ENCODE measurements at places on chromosomes 4 and X.

GRCh38 chrX:121308276-121308805 is 260.9 kb downstream of the GLUD2 start:
- DNase-seq: peak; percentile 0

- DNase-seq: no peak
Measured at GRCh38 chrX:2781226-2781571, 29.4 kb downstream of the XG start.

DNA sequence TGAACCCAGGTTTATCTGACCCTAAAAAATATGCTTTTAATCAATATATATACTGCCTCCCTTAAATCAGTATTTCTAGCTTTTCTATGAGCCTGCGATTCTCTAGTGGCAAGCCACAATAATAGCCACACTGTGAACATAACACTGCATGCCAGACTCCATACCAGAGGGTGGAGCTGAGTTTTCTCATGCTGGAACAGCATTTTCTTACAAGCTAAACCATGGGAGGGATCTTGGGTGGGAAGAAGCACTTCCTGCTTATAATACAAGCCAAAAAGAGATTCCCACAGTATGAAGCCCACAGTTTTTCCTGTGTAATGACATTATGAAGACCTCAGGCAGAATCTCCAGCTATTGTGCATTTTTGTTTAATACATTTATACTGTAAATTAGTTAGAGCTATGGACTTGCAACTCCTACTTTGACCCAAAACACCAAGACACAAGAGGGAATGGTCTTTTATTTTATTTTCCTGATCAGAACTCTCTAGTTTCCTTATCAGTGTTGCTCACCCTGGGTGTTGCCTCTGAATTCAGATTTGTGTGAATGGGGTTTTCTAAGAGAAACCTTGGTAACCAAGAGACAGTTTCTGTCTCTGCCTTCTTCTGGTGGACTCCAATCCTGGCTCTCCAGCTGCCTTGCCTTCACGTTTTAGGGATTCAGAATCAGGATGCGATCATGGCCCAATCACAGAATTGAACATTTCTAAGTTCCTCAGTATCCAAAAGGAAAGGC is 74.5 kb upstream of the EOLA2 start:
- DNase-seq: no peak

DNA sequence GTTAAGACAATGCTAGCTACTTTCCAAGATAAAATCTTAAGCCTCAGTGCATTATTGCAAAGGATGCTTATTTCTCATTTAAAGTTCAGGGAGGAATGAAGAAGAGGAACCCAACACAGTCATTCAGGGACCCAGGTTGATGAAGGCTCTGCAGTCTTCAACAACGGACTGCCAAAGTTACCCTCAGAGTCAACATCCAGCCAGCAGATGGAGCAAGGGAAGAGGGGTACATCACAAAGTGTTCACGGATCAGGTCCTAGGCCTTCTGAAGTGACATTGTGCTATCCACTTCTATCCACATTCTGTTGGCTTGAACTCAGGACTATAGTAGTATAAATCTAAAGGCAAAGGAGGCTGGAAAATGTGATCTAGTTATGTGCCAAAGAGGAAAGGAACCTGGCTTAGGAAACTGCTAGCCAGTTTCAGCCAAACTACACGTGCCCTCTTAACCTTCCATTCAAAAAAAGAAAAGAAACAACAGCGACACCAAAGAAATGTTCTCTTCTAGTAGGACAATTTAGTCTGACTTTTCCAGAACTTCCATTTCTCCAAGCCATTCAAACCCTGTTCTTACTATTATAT is 28.8 kb downstream of the NKX6-1 start:
- no peak for DNase-seq

DNA sequence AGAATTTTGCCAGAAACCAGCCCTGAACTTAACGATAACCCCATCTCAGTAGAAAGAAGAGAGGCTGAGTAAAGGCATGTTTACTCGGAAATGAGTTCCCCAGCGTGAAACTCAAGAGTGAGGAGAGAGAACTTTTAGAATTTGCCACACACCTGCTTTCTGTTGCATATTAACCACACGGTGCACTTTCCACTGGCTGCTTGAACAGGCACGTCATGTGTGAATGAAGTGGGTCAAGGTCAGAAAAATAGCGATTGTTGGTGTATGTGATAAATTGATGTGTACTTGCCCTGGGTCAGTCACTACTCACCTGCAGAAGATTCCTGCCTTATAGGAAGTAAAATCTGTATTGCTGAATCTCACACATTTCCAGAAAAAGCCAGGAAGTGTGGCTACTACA is 395.7 kb downstream of the TRIML1 start:
- DNase-seq: no peak

- DNase-seq: no peak
Measured at GRCh38 chr4:180913750-180914149, 1329.5 kb upstream of the TENM3 start.

- DNase-seq: no peak
Measured at GRCh38 chr4:623914-624566, 1.3 kb upstream of the PDE6B start.

DNA sequence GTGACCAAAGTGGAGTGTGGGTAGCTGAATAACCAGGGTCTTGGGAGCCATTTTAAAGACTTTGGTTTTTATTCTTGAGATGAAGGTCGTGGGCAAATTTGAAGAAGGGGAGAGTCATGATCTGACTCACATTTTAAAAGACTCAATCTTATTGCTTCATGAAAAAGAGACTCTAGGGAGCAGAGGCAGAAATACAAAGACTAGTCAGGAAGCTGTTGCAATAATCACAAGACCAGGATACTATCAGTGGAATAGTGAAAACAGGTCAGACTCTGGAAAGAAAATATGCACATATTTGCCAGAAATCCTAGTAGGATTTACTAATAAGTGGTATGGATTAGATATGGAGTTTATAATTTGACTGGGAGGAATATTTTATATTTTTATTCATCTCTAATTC is 448.4 kb downstream of the RAPGEF2 start:
- DNase-seq: no peak

- DNase-seq: peak; percentile 62
Measured at GRCh38 chr4:82865592-82865991, 25.4 kb downstream of the SEC31A start.

DNA sequence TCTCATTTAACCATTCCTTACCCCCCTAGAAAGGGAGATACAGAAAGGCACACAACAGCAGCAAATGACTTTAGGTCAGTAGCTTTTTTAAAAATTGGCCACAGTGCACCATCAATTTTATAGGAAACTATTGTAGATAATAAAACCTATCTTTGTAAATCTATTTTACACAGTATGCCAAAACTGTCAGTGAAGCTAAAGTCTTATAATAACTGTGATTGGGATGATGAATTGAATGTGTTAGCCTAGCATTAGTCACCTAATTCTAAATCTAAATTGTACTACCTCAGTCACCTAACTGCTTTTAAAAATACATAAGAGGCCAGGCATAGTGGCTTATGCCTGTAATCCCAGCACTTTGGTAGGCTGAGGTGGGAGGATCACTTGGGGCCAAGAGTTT is 44.2 kb downstream of the SH3RF1 start:
- DNase-seq: no peak

DNA sequence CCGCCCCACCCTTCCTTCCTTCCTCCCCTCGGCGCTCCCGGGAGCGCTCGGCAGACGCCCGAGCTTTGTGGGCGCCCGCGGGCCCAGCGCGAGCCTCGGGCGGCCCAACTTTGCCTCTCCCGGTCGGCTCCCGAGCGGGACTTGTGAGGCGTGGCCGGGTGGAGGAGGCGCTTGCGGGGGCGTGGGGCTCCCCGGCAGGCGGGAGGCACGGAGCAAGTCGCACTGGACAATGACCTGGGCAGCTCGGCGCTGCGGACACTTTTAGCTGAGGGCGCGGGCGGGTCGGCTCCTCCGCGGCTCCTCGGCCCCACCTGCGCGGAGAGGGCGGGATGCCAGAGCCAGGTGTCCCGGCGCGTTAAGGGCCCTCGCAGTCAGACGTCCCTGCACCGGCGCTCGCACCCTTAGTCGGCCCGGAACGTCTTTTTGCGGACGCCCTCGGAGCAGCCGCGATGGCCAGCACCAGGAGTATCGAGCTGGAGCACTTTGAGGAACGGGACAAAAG is 385 bp downstream of the DCLK2 start:
- DNase-seq: no peak
